ENCODE measurements at places on chromosomes 11 and 22.
A peak's percentile ranks its signal among the peaks of the same experiment; 100 is the strongest.

DNA sequence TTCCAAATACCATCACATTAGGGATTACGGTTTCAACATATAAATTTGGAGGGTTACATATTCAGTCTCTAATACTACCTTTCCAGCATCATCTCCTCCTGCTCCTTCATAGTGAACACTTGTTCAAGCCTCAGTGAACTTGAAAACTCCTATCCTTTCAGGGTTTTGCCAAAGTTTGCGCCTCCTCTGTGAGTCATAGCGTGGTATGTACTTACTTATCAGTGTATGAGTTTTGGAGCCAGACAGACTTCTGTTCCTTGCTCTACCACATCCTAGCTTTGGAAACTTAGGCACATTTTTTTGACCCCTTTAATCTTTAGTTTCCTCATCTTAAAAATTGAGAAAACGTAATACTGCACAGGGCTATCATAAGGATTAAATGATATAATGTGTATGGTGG, 160.1 kb upstream of the ZC3H12C start:
- no peak for DNase-seq

- DNase-seq: no peak
Measured at GRCh38 chr11:69277074-69277809, 16.7 kb upstream of the MYEOV start.

DNA sequence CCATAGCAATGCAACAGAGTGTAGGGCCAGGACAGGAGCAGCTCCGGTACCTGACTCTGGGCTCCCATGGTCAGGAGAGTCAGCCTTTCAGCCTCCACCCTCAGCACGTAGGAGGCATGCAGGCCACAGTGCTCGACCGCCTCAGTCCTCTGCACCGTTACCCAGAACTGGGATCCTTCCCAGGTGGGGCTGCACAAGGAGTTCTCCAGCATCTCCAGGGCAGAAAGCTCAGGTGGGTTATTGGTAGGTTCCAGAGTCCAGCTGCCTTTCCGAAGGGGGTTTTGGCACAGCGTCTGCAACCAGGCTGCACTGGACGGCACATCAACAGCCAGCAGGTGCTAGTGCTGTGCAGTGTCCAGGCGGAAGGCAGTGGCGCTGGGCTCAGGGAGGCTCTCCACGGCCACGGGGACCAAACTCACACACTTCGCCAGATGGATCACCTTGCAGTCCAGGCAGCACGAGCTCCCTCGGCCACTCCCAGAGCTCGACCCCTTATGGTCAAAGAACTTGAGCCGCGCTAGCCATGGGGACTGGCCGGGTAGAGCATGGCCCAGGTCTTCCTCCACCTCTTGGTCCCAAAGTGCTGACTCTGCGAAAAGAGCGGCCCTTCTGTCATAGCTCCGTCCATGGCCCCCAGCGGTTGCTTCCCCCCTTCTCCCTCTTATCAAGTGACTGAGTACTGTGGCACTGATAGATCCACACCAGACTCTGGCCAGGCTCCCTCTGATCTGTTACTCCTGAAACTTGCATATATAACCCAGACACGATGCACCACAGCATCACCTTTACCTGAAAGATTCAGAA, 6.9 kb upstream of the PHOX2A start:
- DNase-seq: no peak

DNA sequence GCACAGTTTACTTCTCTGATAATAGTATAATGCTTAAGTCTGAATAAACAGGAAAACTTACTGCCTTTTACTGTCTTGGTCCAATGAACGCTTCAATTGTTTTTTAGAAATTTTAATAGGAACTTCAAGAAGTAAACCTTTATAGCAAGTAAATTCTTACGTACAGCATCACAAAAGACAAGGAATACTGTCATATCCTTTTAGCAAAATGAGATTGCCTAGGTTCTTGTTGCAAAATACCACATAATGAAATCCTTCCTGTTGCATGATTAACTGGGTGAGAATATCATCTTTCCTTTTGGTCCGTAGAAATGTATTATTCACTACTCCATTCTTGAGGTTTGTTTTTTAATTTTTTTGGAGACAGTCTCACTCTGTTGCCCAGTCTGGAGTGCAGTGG, 22.3 kb upstream of the HIKESHI start:
- DNase-seq: no peak

DNA sequence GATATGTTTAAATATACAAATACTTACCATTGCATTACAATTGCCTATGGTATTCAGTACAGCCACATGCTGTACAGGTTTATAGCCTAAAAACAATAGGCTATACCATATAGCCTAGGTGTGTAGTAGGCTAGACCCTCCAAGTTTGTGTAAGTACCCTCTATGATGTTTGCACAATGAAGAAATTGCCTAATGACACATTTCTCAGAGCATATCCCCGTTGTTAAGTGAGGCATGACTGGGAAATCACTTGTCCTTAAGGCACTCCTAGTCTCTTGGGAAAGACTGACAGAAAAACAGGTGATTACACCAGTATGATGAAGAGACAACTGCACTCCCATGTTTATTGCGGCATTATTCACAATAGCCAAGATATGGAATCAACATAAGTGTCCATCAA, 187.2 kb downstream of the SPON1 start:
- DNase-seq: no peak

DNA sequence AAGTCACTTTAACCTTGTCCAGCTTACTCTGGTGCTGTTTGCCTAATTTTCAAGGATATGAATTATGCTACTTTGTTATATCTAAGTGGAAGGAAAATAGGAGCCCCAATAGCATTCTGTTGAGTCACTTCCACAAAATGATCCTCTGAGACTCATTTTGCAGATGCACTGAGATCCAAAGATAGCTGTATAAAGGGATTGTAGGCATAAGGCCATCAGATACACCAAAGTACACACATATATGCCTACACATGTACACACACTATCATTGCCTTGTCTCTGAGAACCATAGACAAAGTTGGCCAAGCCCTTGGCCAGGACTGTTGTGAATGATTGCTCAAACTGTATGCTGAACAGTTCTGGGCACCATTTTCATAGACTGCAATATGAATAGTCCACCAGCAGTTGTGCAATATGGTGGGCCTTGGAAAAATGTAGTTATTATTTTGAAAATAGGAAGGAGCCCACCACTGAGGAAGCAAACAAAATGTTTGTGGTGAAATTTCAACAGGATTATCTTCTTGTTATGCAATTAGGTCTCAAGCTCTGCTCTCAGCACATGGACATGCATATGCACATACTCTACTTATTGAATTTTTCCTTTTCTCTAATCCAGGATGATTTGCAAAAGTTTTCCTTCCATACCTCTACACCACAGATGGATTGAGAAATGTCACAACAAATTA, 186.0 kb upstream of the CTSC start:
- no peak for DNase-seq

GRCh38 chr11:32092581-32093170, 1.8 kb downstream of the RCN1 start:
- DNase-seq: no peak

- no peak for DNase-seq
Measured at GRCh38 chr22:22067192-22067591, 84.6 kb upstream of the TOP3B start.

- no peak for DNase-seq
Measured at GRCh38 chr11:66409226-66409625, 11.6 kb upstream of the NPAS4 start.

GRCh38 chr22:39239561-39240423, 5.0 kb downstream of the PDGFB start:
- no peak for DNase-seq

DNA sequence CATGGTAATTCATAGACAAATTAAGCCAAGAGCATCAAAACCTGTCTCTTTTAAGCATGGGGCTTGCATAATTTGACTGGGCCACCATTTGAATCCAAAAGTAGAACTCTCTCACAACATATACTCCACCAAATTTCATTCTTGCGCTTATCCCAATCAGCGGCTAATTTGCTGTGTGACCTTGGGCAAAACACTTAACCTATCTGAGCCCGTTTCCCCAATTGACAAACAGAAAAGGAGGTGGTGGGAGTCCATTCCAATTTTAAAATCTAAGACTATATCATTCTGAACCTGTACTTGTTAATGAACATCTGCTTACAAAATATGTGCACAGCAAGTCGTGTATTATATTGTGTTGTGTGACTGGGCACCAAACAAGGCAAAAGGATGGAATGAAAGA, 338.1 kb upstream of the NARS2 start:
- DNase-seq: no peak

- DNase-seq: no peak
Measured at GRCh38 chr11:21707116-21707739, 485.7 kb upstream of the ANO5 start.

GRCh38 chr22:23789121-23789520, 2.4 kb downstream of the SMARCB1 start:
- no peak for DNase-seq

- no peak for DNase-seq
Measured at GRCh38 chr11:57155838-57156607, 25.7 kb upstream of the LRRC55 start.

- DNase-seq: no peak
Measured at GRCh38 chr11:104594228-104594958, 303.9 kb downstream of the CASP12 start.

GRCh38 chr11:75339685-75340409, 11.6 kb downstream of the ARRB1 start:
- no peak for DNase-seq

DNA sequence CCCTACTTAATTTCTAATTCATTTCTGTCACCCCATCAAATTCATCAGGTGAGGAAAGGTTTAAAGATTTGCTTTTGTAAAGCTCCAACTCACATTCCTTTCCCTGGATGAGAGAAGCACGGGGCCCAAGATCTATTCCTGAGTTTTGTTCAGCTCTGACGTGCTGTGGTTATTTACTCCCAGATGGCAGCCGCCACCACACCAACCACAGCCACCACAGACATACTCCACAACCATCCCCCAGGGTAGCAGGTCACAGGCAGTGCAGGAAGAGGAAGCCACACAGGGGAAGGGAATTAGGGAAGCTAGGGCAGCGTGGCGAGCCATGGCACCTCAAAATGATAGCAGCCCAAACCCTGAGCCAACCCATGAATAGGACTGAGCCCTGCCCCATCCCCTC, 63.5 kb upstream of the CSNK2A3 start:
- no peak for DNase-seq

GRCh38 chr11:124612045-124612444, 817 bp downstream of the PANX3 start:
- DNase-seq: no peak

DNA sequence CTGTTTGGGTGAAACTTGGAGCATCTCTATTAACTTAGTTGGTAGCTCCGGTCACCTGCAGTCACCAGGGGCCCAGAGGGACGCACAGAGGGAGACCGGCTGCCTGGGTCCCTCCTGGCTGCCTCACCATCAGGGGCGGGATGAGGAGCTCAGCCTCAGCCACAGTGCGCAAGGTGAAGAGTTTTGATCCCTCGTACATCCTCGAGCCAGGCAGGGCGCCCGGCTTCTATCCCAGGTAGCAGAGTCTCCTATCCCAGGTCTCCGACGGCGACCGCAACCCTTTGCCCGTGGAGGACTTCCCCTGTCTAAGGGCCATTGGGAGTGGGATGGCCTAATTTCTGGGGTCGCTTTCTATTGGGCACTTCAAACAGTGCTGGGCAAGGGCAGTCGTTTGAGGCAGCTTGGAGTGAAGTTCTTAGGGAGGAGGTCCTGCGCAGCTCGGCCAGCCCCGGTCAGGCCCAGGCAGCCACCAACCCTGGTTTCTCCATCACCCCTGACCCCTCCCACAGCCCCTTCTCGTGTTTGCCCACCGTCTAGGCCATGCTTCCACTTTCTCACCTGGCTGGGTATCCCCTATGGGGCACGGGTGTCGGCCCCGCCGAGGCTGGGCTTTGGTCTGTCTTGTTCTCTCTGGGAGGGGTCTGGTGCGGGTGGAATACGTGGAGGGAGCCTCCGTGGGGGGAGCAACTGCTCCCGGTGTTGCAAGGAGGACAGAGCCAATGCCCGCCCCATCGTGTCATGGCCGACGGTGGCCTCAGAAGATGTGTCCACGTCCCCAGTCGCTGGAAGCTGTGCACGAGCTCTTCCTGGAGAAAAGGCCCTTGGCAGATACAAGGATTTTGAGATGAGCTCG, 3.6 kb upstream of the MRGPRG start:
- DNase-seq: peak; percentile 1

DNA sequence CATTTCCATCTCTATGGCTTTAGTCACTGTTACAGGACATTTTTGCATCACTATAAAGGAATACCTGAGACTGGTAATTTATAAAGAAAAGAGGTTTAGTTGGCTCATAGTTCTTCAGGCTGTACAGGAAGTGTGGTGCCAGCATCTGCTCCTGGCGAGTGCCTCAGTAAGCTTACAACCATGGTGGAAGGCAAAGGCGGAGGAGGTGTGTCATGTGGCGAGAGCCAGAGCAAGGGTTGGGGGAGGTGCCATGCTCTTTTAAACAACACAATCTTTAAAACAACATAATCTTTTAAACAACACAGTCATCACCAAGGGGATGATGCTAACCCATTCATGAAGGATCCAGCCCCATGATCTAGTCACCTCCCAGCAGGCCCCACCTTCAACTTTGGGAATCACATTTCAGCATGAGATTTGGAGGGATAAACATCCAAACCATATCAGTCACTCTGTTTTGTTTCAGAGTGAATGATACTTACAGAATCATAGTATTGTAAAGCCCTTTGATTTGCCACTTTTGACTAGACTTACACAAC, 103.3 kb downstream of the PDE3B start:
- no peak for DNase-seq

DNA sequence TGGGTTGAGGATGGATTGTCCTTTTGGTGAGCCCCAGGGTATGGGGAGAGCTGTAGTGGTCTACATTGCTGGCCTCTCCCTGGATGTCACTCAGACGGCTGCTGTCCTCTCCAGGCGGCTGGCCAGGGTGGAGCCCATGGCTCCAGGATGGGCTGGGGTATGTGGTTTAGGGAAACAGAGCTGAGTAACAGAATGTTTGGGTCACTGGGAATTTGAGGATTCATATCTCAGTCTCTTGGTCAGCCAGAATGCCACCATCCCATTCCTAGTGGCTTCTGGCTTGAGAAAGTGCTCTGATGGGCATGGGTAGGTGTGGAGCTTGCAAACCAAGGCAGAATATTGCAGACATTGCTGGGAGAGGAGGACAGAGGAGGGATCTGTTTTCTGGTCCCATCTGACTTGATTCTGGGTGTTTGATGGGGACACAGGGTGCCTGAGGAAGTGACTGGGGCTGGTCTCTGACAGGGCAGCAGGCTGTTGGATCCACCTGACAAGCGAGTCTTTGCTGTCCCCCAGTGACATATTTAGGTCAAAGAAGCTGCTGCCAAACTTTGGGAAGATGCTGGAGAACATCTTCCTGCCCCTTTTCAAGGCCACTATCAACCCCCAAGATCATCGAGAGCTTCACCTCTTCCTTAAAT, 41.4 kb downstream of the AMPD3 start:
- no peak for DNase-seq

- no peak for DNase-seq
Measured at GRCh38 chr11:17259519-17259918, 17.0 kb upstream of the NUCB2 start.
